Endothelial cell of coronary artery (primary cell): ENCODE measurements at places on chromosomes 12 and 14. TPM values are rescaled to one million over a fixed set of nuclear protein-coding genes. Genes with fewer than 3 reads are reported as not detected.

USP44 gene
- 0.63 and 0.85 TPM in 2 replicates for total RNA-seq

PRPH gene
- total RNA-seq = 0.19 and 0.36 TPM in 2 replicates

UBE2N gene
- 125 and 135 TPM in 2 replicates for total RNA-seq

LIN7A gene
- total RNA-seq = 0.18 and 2.7 TPM in 2 replicates

LALBA gene
- not detected in 2 replicates for total RNA-seq

KRT82 gene
- total RNA-seq = not detected in 2 replicates

TEAD4 gene
- total RNA-seq = 19.8 and 25.7 TPM in 2 replicates

COCH gene
- total RNA-seq = 0.09 and 0.56 TPM in 2 replicates

MYBPC1 gene
- not detected in 2 replicates for total RNA-seq

WIF1 gene
- not detected in 2 replicates for total RNA-seq

ETV6 gene
- total RNA-seq = 9.4 and 9.9 TPM in 2 replicates
